ENCODE measurements at places on chromosomes 4 and X.

- DNase-seq, result no peak
These were observed 148.1 kb upstream of the EOLA2 start for GRCh38 chrX:150086371-150086770.

GRCh38 chrX:28498658-28499057 lies 88.6 kb upstream of the IL1RAPL1 start:
- no peak for DNase-seq

GRCh38 chrX:65643531-65644052 lies 23.9 kb upstream of the MSN start:
- no peak for DNase-seq

GRCh38 chr4:169274033-169274432 lies 3.3 kb upstream of the SH3RF1 start:
- DNase-seq, result no peak

DNA sequence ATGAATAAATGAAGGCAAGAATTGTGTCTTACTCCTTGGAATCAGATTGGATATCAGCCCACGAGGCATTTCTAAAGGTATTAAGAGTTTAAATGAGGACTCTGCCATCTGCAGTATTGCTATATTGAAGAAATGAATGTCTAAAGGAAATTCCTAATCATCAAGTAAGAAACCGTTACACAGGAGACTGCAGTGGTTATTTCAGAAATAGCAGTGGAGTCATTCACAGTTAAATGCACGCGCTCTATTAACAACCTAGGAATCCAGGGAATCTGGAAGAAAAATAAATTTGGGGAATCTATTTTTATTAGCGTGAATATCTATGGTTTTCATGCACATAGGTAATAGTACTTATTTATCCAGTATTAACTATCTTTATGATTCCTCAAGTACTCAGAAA lies 334.2 kb downstream of the TENM3 start:
- DNase-seq, result no peak

GRCh38 chrX:9566150-9566621 lies 101.3 kb downstream of the TBL1X start:
- peak; percentile 36 for DNase-seq

GRCh38 chr4:147311956-147312355 lies 168.9 kb upstream of the EDNRA start:
- no peak for DNase-seq

DNA sequence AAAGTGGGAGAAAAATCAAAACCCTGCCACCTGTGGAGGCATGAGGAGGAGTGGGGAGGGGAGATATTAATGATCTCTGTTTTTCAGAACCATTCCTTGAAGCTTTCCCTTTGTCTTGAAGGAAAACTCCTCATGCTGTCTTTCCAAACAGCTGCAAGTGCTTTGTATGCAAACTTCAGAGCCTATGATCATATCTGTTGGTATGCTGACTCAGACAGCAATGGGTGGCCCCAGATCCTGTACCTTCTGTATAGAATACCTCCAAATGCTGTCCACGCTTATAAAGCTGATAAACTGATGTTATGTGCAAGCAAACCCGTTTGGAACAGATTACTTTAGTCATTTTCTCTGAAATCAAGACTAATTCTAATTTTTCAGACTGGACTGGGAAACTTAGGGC lies 31.9 kb downstream of the BMP15 start:
- no peak for DNase-seq

GRCh38 chrX:139844163-139844562 lies 88.7 kb downstream of the ATP11C start:
- DNase-seq, result no peak

GRCh38 chr4:40256817-40257216 lies 60.0 kb downstream of the RHOH start:
- no peak for DNase-seq

- DNase-seq, result no peak
These were observed 90.3 kb downstream of the COMMD8 start for GRCh38 chr4:47373174-47373573.

DNA sequence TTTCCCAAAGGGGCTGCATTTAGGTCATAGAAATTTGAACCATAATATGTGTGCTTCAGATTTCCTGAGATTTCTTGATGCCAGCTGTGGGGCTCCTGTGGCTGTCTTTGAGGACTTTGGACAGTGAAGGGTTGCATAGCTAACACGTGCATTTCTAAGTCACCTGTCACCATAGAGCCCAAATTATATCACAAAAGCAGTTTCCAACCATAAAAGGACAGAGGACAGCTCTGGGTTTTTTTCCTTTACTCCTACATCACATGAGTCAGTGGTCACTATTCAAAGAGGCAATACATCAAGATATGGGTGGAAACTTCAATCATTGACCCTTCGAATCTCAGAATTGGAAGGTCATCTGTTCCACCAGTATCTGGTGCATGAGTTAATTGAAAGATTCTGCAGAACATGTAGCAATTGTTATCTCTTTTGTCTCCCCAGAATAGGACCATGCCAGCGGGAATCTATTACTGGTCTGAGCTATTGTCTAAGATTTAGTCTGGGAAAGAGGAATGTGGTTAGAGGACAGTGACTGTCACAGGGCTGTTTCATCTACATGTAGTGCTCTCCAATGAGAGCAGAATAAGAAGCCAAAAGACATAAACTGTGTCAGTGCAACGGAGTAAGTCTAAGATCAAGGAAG lies 133.5 kb downstream of the AASDH start:
- DNase-seq, result no peak

DNA sequence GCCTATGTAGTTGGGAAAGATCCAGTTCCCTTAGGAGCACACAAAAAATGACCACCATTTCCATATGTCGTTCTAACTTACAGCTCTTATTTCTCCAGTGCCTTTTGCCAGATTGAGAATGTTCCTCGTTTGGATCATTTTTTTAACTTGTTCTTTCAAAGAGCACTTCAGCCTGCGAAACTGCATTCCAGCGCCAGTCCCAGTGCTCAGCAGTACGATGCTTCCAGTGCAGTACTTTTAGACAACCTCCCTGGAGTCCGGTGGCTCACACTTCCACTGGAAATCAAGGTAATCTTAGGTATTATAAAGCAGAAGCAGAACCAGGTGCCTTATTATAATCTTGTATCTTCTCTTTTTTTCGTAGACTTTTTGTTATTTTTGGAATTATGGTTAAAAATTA lies 42.6 kb upstream of the SLC25A31 start:
- DNase-seq, result no peak

DNA sequence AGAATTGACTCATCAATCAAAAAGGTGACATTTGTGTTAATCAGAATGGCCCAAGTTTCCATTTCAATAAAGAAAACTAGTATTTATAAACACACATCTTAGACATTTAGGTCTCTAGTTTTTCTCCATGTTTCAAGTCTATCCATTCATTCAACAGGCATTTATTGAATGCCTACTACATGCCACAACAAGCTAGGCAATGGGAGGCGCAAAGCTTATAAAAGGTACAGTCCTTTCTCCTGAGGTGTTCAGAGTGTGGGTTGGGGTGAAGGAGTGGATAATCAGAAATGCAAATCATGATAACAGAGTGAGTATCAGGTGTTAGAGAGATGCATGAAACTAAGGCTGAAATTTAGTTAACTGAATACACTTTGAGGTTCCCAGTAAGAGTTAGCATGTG lies 78.0 kb downstream of the HCCS start:
- no peak for DNase-seq

- peak; percentile 7 for DNase-seq
These were observed 18.5 kb downstream of the CLGN start for GRCh38 chr4:140408974-140409373.

GRCh38 chr4:71239365-71239764 lies 99.5 kb upstream of the SLC4A4 start:
- no peak for DNase-seq

- DNase-seq, result no peak
These were observed 31.6 kb downstream of the CYTL1 start for GRCh38 chr4:4987656-4988055.

- peak; percentile 68 for DNase-seq
These were observed 745 bp downstream of the SLC39A8 start for GRCh38 chr4:102344520-102344953.

DNA sequence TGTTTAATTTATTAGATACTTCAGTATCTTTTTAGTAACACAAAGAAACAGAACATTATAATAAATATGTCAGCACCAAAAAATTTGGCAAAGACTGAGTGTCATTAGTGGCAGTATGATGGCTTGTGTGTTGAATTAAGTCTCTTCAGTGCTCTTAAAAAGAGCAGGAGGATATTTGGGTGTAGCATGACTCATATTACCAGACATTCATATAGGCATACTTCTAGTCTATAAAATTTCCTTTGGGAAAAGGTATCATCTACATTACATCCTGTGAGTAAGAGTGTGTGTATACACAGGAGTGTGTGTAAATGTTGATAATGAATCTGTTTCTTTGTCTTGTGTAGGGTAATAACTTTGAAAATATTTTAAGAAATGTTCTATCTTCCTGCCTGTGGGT lies 135.7 kb downstream of the CNKSR2 start:
- DNase-seq, result no peak

GRCh38 chrX:57677132-57677858 lies 2.8 kb downstream of the NLRP2B start:
- DNase-seq, result no peak

DNA sequence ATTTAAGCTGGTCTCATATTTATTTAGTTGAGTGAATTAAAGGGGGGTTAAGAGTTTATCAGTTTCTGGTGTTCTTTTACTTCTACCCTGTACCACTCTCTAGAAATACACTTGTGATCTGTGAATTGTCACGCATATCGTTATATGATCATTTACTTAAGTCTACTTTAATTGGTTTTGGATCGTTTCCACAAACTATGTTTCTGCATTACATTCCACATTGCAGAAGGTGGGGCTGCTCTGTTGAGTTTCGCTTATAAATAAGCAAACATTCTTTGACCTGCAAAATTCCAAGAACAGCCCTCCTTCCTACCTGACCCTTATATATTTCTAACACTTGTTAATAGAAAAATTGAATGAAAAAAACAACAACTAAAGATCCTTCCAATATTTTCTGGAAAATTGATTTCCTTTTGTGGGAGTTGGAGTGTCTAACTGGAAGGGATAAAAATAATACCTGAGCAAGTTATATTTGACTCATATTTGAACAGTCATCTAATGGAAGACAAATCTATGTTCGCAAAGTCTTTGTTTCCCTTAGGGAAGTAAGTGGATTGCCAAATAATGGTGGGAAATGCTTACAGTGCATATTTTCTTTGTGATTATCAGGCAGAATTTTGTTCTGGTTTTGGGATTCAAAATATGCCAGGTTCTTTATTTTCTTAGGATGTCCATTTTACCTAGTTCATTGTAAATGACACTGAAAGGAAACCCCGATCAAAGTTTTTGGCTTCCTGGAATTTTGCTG lies 152.7 kb downstream of the RELL1 start:
- DNase-seq, result no peak

DNA sequence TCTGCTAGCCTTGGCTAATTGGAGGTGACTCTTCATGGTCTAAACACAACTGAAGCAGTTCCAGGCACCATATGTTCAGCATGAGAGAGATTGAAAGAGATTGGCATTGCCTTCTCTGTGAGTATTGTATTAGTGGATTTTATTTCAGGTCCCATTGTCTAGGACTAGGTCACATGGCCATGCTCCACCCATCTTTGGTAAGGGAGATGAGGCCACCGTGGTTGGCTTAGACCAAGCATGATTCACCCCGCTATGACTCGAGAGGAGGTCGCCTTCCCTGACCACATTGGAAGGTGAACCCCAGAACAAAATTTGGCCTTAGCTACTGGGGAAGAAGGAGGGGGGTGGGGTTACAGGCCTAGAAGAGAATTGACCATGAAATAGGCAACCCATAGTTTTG lies 109.9 kb upstream of the BCOR start:
- peak; percentile 13 for DNase-seq

DNA sequence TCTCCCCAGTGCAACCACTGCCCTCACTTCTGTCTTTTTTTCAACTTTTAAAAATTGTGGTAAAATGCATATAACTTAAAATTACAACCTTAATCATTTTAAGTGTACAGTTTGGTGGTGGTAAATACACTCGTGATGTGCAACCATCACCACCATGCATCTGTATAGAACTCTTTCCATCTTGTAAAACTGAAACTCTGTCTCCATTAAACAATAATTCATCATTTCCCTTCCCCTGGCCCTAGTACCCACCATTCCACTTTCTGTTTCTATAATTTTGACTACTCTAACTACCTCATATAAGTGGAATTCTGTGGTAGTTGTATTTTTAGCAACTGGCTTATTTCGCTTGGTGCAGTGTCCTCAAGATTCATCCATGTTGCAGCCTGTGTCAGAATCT lies 6.8 kb upstream of the CTBP1 start:
- no peak for DNase-seq

DNA sequence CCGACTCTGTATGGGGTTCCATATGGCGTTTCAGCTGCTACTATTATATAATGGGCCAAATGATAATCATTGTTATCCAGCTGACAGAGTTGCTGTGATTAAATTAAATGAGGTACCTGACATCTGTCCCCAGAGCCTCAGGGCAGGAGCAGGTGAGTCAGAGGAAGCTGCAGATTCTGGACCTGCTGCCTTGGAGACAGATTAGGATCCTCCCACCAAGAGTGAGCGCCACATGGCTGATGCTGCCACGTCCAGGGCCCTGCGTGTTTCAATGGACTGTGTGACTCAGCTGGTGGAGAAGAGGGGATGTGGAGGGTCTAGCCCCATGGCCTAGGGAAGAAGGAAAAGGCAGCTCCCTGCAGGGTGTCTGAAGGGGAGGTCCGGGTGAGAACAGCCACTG lies 28.3 kb upstream of the UXT start:
- no peak for DNase-seq

DNA sequence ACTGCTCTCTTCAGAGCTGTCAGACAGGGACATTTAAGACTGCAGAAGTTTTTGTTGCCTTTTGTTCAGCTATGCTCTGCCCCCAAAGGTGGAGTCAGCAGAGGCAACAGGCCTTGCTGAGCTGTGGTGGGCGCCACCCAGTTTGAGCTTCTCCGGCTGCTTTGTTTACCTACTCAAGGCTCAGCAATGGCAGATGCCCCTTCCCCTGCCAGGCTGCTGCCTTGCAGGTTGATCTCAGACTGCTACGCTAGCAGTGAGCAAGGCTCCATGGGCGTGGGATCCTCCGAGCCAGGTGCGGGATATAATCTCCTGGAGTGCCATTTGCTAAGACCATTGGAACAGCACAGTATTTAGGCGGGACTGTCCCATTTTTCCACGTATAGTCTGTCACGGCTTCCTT lies 371.4 kb upstream of the AMOT start:
- no peak for DNase-seq

- DNase-seq, result no peak
These were observed 137.6 kb downstream of the TENM3 start for GRCh38 chr4:182380771-182381181.

DNA sequence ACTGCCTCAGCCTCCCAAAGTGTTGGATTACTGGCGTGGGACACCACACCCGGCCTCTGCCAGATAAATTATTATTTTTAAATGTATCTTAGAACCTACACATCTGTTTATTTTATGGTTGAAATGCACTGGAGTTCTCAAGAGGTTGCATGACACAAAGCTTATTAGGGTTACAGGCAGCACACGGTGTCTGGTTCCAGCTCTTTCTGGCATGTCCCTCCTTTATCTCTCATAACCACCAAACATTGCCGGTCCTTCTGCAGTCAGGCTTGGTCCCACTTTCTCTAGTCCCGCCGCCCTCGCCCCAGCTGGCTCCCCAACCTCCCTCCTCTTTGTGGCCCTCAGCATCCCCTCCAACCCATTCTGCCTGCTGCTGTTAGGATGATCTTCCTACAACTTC lies 39.7 kb upstream of the SPRY1 start:
- DNase-seq, result no peak

GRCh38 chr4:23934915-23935314 lies 45.1 kb upstream of the PPARGC1A start:
- DNase-seq, result no peak

GRCh38 chrX:82141942-82142341 lies 940.0 kb downstream of the SH3BGRL start:
- no peak for DNase-seq
